ENCODE measurements at places on chromosomes 7 and 10.

- no peak for DNase-seq
Observed at GRCh38 chr10:27601503-27601902, 97.4 kb downstream of the RAB18 start.

- no peak for DNase-seq
Observed at GRCh38 chr10:5805260-5805659, 8.0 kb downstream of the GDI2 start.

GRCh38 chr10:27819781-27820531 is 74.3 kb upstream of the MKX start:
- no peak for DNase-seq

GRCh38 chr10:60737242-60737641 is 41.0 kb upstream of the CDK1 start:
- no peak for DNase-seq

All from stimulated activated CD8-positive, alpha-beta memory T cell treated with anti-CD3 and anti-CD28 coated beads, Interleukin-7, amount 100 ng/mL, for 24 hours (primary cell).